GM13976 (cell line): ENCODE measurements at places on chromosomes 12 and 14.

GRCh38 chr14:101851736-101852405 is 90.4 kb downstream of the PPP2R5C start:
- DNase-seq: no peak

DNA sequence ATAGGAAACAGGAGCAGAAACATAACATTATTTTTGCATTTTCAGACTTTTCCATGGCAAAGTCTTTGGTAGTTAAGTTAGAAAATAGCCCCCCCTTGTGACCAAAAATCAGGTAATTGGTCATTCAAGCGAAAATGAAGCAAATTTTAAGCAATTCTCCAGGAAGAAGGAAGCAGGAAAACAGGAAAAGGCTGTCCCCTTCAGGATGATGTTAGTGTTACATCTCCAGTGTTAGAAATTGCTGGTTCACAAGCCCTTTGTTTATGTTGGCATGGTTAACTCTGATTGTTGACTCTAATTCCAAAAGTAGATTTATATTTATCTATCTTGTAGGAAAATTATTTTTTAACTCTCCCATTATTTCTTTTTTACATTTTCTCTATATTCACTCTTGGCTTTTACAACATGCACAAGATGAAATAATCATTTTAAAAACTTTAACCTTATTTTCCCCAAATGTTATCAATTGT is 18.8 kb upstream of the GAS2L3 start:
- DNase-seq: peak; percentile 21

DNA sequence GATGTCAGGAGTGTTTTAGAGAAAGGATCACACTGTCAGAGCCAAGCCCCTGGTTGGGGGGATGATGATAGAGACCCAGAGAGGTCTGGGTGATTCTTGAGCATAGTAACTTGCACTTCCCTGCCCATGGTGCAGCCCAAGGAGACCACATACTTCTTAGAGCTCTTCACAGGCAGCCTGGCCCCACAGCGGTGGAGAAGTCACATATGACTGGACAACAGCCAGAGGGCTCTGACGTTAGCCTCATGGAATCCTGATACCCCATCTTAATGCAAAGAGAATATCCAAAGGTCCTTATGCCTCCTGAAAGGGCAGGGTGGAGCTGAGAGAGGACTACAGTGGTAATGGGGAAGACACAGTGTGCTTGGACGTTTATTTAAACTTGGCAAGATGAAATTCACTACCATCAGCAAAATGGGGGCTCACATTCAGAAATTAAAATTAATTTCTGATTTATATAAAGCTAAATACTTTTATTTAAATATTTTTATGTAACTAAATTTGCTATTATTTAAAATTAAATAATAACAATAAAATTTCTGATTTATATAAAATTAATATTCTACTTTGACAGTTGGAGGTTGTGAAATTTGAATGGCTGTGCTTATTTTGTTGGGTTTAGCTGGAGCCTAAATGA is 131.3 kb downstream of the KTN1 start:
- DNase-seq: no peak

DNA sequence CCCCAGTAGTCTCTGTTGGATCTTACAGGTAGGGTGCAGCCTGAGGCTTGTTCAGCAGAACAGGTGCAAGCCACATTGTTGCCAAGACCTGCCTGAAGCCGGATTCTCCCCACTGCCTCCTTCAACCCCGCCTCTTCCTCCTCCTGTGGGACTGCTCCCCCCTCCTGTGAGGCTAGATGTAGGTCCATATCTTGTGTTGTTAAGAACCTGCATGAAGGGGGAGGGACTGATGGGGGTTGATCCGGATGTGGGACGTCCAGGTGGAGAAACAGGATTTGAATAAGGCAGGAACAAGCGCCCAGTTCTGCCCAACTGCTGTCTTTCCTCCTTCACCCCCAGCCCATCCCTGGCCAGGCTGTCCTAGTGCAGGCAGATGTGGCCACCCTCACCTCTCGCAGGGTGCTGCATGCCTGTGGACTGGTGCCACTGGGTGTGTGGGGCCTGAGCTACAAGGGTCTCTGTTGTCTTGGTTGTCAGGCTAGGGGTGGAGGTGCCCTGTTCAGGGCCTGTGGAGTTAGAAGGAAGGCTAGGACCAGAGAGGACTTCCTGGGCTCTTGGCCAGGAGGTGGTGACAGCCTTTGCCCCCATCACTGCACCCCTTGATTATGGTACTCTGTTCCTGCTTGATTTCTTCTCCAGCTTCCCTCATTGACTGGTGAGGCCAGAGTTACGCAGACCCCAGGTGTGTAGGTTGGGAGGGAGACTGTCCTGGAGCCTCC is 1.4 kb downstream of the NR4A1 start:
- DNase-seq: no peak

GRCh38 chr14:98622208-98623051 is 649.6 kb downstream of the BCL11B start:
- no peak for DNase-seq
